Activated T-helper 1 cell treated with anti-CD3 and anti-CD28 coated beads, Interleukin-12 subunit alpha, Interleukin-12 subunit beta, Interleukin-2, Interleukin-4 antibody, amounts not matched to agents 30 ng/mL and 10 ng/mL and 1 ng/mL, durations not matched to agents 14 hours and 24 hours and 36 hours (primary cell): ENCODE measurements at places on chromosomes 5 and 9. TPM values are rescaled to one million over a fixed set of nuclear protein-coding genes. Genes with fewer than 3 reads are reported as not detected.

DNA sequence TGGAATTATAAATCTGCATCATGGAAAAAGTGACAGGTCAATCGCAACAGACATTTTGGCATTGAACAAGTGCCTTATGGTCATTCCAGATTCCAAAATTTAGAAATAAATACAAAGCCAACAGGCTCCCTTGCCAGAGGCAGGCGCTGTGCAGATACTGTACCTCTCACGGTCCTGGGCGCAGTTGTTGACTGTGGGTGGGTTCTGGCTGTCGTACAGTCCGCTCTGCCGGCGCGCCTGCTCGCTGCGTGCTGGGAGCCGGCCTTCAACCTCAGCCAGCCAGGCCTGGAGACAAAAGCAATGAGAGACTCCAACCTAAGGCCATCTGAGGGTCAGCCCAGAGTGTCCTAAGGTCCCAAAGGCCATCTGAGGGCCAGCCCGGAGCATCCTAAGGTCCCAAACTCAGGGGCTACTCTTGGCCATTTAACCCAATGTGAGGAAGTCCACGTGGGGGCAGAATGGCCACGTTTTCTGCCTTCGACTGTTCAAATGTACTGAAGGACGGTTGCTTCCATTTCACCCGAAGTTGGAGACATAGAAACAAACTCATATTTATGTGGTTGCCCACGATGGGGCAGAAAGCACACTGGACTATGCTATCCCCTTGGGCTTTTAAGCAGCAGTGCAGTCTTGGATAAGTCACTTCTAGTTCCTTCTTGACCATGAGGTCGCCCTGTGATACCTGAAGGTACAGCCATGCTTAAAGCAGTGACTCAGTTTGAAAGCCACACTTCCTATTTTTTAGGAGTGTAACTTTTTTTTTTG lies 65.2 kb downstream of the USP20 start:
- no peaks in the 10 kb centered on the region for H3K27me3 ChIP-seq
- no peak overlapping the region for H3K4me3 ChIP-seq
- H3K27ac ChIP-seq, result peak overlapping the region; percentile 20
- peaks cover 39% of the 10 kb centered on the region for H3K4me1 ChIP-seq

DNA sequence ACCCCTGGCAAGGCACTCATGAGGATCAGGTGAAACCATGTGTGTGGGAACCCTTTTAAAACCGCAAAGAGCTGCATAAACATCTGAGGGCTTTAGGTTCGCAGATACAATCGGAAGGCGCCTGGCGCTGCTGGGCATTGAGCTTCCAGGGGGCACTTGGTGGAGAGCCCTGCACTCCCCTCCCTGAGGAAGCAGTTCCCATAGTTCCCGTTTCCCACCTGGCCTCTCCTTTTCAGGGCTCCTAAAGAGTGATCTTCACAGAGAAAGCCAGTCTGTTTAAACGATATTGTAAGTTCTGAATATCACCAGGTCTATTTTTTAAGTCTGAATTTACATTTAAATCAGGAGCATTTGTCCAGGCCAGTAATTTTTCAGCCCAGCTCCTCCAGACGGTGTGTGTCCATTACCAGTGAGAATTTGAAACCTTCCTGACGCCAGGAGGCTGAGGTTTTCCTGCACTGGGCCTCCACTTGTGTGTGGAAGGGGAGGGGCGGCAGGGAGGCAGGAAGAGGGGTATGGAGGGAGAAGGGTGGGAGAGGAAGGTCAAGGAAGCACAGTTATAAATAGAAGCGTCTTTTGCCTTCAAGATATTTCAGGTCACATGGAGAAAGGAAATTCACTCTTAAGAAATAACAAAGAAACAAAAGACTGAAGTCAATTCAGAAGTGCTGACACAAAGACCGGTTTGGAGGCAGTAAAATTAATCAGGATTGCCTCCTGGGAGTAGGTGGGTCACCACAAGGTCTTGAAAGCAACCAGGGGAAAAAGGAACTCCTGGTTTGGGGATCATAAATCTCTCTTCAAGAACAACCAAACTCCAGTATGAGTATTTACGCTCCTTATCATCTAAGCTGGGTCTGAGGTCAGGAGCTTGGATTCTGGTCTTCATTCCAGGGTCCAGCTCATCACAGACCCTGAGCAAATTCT lies 14.3 kb upstream of the MGAT1 start:
- no peaks in the 10 kb centered on the region for H3K36me3 ChIP-seq
- peaks cover 6% of the 10 kb centered on the region for H3K27me3 ChIP-seq
- DNase-seq, result no peak
- H3K4me1 ChIP-seq, result peaks cover 33% of the 10 kb centered on the region

- H3K27ac ChIP-seq, result no peak overlapping the region
- H3K36me3 ChIP-seq, result no peaks in the 10 kb centered on the region
- H3K4me1 ChIP-seq, result no peaks in the 10 kb centered on the region
- H3K27me3 ChIP-seq, result no peaks in the 10 kb centered on the region
Measured at GRCh38 chr9:133852431-133852830, 114.3 kb upstream of the SARDH start.

- no peak overlapping the region for H3K27ac ChIP-seq
- no peaks in the 10 kb centered on the region for H3K36me3 ChIP-seq
- no peaks in the 10 kb centered on the region for H3K27me3 ChIP-seq
- DNase-seq, result no peak
Measured at GRCh38 chr9:107044872-107045271, 181.9 kb downstream of the ZNF462 start.

DNA sequence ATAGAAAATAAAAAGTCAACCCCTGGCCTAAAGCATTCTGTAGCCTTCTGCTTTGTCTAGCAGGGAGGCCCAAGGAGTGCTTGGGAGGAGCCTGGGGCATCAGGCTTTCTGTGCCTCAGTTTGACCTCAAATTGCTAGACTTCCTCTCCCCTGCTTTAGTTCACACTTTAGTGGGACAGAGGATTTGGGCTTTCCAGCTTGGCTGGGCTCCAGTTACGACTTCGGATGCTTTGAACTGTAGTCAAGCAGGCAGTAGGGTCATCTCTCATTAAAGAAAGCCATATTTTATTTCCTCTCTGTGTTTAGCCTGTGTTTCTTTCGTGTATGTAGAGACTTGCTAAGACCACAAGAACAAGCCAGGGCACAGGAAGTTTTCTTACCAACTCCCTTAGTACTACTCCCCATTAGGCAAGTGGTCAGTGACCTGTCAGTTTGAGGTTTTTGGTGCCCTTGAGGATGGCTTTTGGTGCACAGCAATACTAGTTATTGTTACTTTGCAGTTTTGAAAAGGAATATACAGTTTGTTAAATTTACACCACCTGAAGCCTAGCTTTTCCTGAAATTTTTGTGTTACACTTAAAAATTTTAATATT lies 334.7 kb downstream of the NDUFS4 start:
- H3K4me3 ChIP-seq, result no peak overlapping the region
- no peaks in the 10 kb centered on the region for H3K27me3 ChIP-seq
- no peaks in the 10 kb centered on the region for H3K4me1 ChIP-seq
- H3K36me3 ChIP-seq, result no peaks in the 10 kb centered on the region
- no peak overlapping the region for H3K27ac ChIP-seq

- no peaks in the 10 kb centered on the region for H3K27me3 ChIP-seq
- no peak overlapping the region for H3K27ac ChIP-seq
- H3K36me3 ChIP-seq, result no peaks in the 10 kb centered on the region
Measured at GRCh38 chr9:28915202-28915930, 1342.1 kb upstream of the C9orf72 start.

GRCh38 chr5:75236322-75237316 lies at the start of gene ANKRD31:
ANKRD31 (minus strand) TSS chr5:75236878; CDS start chr5:75236686, 192 bp downstream.
- peaks cover 6% of the 10 kb centered on the region for H3K27me3 ChIP-seq
- peaks cover 15% of the 10 kb centered on the region for H3K4me1 ChIP-seq
- peak within 1 kb of the TSS; percentile 97 for H3K27ac ChIP-seq
- peak; percentile 86 for DNase-seq
- H3K36me3 ChIP-seq, result no peaks in the 10 kb centered on the region

DNA sequence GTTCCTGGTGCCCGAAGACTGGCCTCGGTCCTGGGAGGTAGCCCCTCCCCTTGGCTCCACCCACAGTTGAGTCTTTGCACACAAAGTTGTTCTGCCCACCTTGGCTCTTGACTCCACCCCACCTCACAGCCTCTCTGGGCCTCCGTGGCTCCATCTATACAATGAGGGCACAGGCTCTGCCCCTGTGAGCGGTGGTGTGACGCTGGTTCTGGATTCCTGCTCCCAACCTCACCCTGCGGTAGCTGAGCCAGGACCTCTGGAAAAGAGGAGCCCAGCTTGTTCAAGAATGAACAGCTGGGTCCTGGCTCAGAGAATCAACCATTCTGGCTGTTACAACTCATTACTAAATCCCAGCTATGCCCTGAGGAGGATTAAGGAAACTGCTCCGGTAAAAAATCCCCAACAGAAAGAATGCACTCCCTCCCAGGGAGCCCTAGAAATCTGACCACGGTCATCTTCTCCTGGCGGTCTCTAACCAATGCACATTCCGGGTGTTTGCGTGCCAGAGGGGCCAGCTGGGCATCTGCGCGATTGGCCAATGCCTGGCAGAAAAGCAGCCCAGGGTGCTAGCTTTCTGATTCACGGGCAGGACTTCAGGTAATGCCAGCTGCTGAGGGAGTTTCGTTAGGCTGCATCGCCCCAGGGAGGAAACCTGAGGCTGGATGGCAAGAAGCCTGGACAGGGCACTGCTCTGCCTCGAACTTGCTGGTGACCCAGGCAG lies 9.9 kb upstream of the GRHPR start:
- no peak for DNase-seq
- H3K36me3 ChIP-seq, result no peaks in the 10 kb centered on the region
- H3K27me3 ChIP-seq, result peaks cover 4% of the 10 kb centered on the region
- no peak overlapping the region for H3K27ac ChIP-seq

DNA sequence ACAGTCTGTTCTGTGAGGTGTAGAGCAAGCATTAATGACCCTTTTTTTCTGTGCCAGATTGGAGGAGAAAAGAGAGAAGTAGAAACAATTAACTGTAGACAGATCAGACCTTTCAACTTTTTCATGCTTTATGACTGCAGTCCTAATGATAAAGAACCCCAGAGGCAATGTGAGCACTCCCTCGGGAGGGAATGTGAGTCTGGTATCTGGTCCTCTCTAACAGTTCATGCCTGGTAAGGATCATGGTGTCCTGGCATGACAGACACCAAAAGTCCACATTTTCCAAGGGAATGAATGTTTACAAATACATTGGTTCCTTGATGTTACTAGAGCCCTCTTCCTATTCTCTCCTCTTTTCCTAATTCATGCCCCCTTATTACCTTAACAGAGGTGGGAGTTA lies 70.3 kb downstream of the MTAP start:
- DNase-seq, result no peak
- H3K27ac ChIP-seq, result no peak overlapping the region
- H3K27me3 ChIP-seq, result no peaks in the 10 kb centered on the region
- peaks cover 29% of the 10 kb centered on the region for H3K36me3 ChIP-seq
- H3K4me3 ChIP-seq, result no peak overlapping the region

GRCh38 chr9:17795744-17796143 lies 216.9 kb downstream of the SH3GL2 start:
- no peaks in the 10 kb centered on the region for H3K36me3 ChIP-seq
- DNase-seq, result no peak
- H3K4me1 ChIP-seq, result no peaks in the 10 kb centered on the region
- no peaks in the 10 kb centered on the region for H3K27me3 ChIP-seq
- H3K27ac ChIP-seq, result no peak overlapping the region

DNA sequence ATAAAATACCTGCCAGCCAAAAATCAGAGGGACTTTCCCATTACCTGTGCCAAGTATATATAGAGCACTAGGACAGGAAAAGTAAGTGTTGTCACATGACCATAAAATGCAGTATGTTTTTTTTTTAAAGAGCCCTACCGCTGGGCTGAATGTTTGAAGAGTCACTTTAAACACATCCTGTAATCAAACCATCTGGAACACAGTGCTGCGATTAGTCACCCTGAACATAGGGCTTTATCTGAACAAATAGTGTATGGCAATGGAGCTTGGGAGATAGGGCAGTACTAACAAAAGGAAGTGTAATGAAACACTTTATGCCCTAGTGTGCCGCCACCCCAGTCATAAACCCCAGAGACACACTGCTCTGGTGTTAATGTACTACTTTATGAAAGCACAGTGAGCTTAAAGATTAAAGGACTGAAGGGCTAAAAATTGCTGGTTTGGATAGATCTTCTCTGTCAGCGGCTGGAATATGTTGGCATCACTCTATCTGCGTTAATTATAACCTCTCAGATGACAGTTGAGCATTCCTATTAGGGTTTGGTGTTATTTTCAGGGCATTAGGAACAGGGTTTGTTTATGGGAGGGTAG lies 90.4 kb downstream of the ZNF608 start:
- H3K27ac ChIP-seq, result no peak overlapping the region
- H3K4me1 ChIP-seq, result peaks cover 5% of the 10 kb centered on the region
- no peak overlapping the region for H3K4me3 ChIP-seq
- H3K36me3 ChIP-seq, result no peaks in the 10 kb centered on the region
- no peak for DNase-seq

DNA sequence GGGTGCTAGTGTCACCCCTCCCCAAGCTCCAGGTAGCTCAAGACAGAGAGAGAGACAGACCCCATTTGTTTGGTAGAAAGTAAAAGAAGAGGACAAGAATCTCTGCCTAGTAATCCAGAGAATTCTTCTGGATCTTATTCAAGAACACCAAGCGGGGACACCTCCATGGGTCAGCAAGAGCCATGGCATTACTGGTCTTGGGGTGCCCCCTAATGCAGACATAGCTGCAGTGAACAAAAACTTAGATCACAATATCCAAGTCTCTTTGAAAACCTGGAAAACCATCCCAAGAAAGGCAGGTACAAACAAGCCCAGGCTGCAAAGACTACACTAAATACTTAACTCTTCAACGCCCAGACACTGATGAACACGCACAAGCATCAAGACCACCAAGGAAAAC lies 29.9 kb upstream of the PDE4D start:
- H3K36me3 ChIP-seq, result no peaks in the 10 kb centered on the region
- peaks cover 3% of the 10 kb centered on the region for H3K27me3 ChIP-seq
- no peak for DNase-seq

- H3K4me3 ChIP-seq, result no peak overlapping the region
- no peak for DNase-seq
- no peak overlapping the region for H3K27ac ChIP-seq
- no peaks in the 10 kb centered on the region for H3K36me3 ChIP-seq
- H3K27me3 ChIP-seq, result no peaks in the 10 kb centered on the region
Measured at GRCh38 chr5:112390327-112390726, 28.8 kb downstream of the EPB41L4A start.

- no peak for DNase-seq
- H3K27me3 ChIP-seq, result peaks cover 10% of the 10 kb centered on the region
- no peak overlapping the region for H3K4me3 ChIP-seq
- H3K4me1 ChIP-seq, result peaks cover 5% of the 10 kb centered on the region
- H3K27ac ChIP-seq, result no peak overlapping the region
Measured at GRCh38 chr5:40877371-40877988, 31.8 kb upstream of the C7 start.

SLC46A2 gene
- total RNA-seq, result not detected in 2 replicates

SPATA9 gene
- total RNA-seq, result not detected in 2 replicates

SLC45A2 gene
- total RNA-seq, result 0.18 TPM in 1 of 2 replicates, not detected in the other

MSX2 gene
- not detected in 2 replicates for total RNA-seq

PLAA gene
- total RNA-seq, result 46.9 and 48.6 TPM in 2 replicates

FAM114A2 gene
- 28.3 and 28.7 TPM in 2 replicates for total RNA-seq
